ENCODE measurements at places on chromosomes 11 and 22. TPM values are rescaled to one million over a fixed set of nuclear protein-coding genes. Genes with fewer than 3 reads are reported as not detected.

DNA sequence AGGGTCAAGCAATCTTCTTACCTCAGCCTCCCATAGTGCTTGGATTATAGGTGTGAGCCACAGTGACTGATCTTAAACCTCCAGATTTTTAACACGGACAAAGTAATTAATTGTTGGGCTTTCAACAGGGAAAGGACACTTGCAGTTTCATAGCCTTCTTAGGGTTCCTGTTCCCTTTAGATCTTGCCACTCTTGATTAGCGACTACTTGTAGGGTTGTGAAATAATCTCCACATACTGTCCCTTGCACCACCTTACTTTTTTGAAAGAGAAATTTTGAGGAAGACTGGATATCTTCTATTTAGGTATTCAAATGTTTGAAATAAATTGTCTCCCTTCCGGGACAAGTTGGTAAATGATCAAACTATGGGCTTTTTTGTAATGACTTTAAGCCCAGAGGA lies 7.6 kb downstream of the MS4A4E start:
- no peak for DNase-seq

DNA sequence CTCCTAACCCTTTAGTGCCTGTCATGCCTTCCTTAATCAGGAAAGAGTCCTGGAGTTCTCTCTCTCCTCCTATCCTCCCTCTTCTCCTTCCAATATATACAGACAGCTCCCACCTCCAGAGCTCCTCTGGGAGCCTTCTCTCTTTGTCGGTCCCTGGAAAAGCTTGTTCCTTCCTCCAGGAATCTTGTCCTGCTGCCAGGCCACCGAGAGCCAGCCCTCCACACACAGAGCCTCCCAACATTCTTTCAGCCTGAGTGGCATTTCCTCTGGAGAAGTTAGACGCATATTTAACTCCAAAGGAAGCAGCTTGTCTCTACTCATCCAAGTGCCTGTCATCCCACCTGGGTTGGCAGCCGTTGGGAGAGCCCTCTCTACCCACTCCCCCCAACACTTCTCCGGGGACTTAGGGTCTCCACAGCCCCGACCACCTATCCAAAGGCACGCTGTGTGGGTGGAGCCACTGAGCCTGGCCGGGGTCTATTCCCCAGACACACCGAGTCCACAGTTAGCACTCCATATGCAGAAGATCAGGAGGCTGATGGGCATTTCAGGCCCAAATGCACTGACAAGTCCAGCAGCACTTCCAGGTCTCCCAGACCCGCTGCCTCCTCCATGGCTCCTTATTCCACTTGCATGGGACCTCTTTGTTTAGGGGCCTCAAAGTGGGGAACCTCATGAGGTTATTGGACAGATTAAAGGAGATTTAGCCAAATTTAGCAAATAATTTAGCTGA lies 31.1 kb downstream of the DKK3 start:
- DNase-seq: peak; percentile 93

DNA sequence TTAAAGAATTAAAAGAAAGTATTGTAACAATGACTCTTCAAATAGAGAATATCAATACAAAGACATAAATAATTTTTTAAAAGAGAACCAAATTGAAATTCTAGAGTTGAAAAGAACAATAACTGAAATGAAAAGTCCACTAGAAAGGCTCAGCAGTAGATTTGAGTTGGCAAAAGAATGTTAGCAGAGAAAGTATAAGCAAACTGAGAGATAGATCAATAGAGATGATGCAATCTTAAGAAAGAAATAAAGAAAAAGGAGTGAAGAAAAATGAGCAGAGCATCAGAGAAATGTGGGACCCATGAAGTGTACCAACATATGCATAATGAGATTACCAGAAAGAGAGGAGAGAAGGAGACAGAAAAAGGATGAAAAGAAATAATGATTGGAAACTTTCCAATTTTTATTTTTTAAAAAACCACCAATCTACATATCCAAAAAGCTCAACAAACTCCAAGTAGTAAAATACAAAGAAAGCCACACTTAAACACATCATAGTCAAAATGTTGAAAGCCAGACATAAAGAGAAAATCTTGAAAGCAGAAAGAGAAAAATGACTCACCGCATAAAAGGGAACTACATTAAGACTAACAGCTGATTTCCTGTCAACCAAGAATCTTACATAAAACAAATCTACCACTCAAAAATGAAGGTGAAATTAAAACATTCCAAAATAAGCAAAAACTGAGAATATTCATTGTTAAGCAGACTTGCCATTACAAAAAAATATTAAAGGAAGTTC lies 20.9 kb downstream of the NCF4 start:
- DNase-seq: no peak

DNA sequence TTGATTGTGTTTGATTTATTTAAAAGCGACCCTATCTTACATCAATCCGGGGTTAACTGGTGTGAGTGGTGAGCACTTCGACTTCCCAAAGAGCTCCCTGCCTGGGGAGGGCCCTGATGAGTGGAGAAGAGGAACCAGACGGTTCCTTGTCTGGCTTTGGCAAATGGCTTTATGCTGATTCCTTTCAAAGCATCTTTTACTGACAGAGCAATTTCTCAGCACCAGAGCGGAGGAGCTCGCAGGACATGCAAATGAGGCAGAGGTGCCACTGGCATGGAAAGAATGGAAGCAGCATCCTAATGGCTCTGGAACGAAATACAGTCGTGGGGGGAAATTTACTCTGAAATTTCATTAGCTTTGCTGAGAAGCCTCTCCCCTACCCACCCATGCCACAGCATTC lies 410.9 kb upstream of the B3GAT1 start:
- no peak for DNase-seq

Gene TMEM151A
- polyA plus RNA-seq: 2.0 TPM

Gene MMP27
- not detected for polyA plus RNA-seq
